ENCODE measurements at places on chromosomes 11 and 22.

- no peak for DNase-seq
Measured at GRCh38 chr11:15835788-15836411, 520.4 kb downstream of the SOX6 start.

GRCh38 chr11:14082338-14082737 is 119.8 kb downstream of the SPON1 start:
- no peak for DNase-seq

- no peak for DNase-seq
Measured at GRCh38 chr11:13963169-13963948, 836 bp downstream of the SPON1 start.

DNA sequence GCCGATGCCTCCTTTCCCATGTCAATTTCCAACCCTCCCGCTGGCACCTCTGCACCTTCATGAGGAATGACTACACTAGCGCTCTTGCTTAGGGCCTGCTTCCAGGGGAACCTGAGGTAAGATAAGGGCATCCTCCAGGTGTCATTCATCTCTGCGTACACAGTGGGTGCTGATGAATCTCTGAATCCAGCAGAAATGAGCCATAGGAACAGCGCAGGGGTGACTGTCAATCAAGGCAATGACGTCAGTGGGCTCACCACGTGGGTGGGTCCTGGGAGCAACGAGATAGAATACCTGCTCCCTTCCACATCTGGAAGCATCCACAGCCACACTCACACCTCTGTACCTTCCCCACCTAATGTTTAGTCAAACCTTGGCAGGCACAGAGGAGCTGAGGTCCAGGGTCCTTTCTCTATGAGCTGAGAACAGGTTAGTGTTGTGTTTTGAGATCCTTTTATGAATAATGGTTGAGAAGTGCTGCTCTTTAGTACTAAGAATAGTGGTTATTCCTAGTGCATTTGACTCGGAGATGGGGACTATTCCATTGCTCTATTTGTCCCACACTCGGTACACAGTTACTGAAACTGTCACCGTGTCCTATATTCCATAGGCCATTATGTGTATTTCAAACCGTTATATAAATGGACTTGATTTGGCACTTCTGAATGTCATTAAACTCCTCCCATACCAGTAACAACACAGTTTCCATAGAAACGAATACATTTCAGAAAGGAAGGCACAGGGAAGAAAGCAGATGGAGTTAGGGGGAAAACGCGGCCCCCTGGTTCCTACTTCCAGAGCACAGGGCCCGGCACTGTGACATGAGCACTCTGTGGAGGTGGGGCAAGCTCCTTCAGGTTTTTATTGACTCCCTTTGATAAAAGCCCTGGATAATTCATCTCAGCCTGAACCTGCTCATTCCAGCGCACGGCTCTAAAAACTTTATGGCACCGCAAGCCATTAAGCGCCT is 193.4 kb downstream of the ST3GAL4 start:
- DNase-seq, result no peak

GRCh38 chr11:132519241-132519815 is 1013.0 kb downstream of the OPCML start:
- DNase-seq, result no peak

DNA sequence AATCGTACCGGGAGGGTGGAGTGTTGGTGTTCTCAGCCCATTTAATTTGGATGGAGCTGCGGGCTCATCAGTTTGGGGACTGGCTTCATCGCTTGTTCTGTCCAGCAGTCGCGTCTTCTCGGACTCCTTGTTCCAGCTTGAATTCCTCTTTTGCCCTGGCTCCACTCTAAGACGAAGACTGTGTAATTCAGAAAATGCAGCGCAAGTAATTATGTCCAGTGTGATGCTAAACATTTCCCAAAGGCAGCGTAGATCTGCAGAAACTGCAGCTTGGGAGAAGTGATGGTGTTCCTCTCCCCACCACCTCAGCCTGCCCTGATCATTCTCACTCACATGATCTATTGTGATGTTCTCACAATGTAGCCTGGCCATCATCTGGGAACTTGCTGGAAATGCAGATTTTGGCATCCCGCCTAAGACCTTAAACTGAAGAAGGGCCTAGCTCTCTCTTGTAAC is 666 bp downstream of the SLC25A18 start:
- no peak for DNase-seq

DNA sequence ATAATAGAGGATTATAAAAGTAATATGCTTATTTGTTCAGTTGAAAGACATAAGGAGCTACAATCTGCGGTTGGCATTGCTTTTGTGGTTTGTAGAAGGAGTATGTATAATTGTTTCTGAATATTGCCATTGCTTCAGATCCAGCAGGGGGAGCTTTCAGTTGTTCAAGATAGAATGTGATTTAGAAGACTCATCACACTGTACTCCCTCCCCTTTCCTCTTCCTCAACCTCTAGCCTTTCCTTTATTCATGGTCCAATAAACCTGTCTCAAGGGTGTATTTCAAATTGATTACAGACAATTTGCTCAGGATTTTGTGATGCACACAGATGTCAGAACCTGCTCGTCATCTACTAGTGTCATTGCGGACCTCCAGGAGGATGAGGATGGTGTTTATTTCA is 9.8 kb downstream of the PRMT3 start:
- DNase-seq, result no peak
